ENCODE measurements at places on chromosomes 7 and 10. TPM values are rescaled to one million over a fixed set of nuclear protein-coding genes. Genes with fewer than 3 reads are reported as not detected.

Gene NME8
- total RNA-seq = not detected

Gene NODAL
- not detected for total RNA-seq

Gene ZNF804B
- total RNA-seq = not detected

Gene ATRNL1
- total RNA-seq = 0.23 TPM

Gene C10orf53
- total RNA-seq = not detected

Gene SLC13A1
- total RNA-seq = not detected

Gene HPSE2
- total RNA-seq = not detected

Gene HIPK2
- total RNA-seq = 4.2 TPM

Gene TMEM236
- not detected for total RNA-seq

Gene LARP4B
- total RNA-seq = 20.7 TPM

Gene TAS2R4
- 0.70 TPM for total RNA-seq

Gene PDK4
- total RNA-seq = 0.15 TPM

Gene TLX1
- not detected for total RNA-seq

Gene CALML5
- not detected for total RNA-seq

Gene NPFFR1
- not detected for total RNA-seq

Gene STN1
- 30.4 TPM for total RNA-seq

Gene SAMD9
- 12.1 TPM for total RNA-seq

Gene PNLIPRP3
- not detected for total RNA-seq

Gene NRCAM
- total RNA-seq = 1.1 TPM

Gene MMD2
- total RNA-seq = not detected

Gene NPSR1
- total RNA-seq = not detected

Gene JCAD
- total RNA-seq = 2.2 TPM

Gene TIMM23B
- total RNA-seq = 19.3 TPM

Gene BMS1
- total RNA-seq = 15.3 TPM

Gene TWIST1
- 31.1 TPM for total RNA-seq

Gene ZC3HAV1L
- total RNA-seq = 4.6 TPM

Gene GDF2
- total RNA-seq = not detected

Gene FBXO24
- 0.30 TPM for total RNA-seq

Gene CFTR
- total RNA-seq = not detected

Gene HOXA2
- total RNA-seq = not detected

Gene TRIM4
- total RNA-seq = 21.2 TPM

Gene POLR2J2
- total RNA-seq = 2.0 TPM

Gene EEPD1
- total RNA-seq = 11.3 TPM

Gene AKR1C4
- total RNA-seq = not detected

Gene MPP7
- 0.23 TPM for total RNA-seq

Gene PDCD11
- 30.2 TPM for total RNA-seq

Gene CH25H
- total RNA-seq = 5.2 TPM

Gene MAD1L1
- 59.3 TPM for total RNA-seq

Gene METTL27
- total RNA-seq = 1.1 TPM

Gene HTR5A
- not detected for total RNA-seq

Gene FAM131B
- total RNA-seq = 0.98 TPM

Gene CFAP58
- total RNA-seq = 0.75 TPM
